CD4-positive, alpha-beta memory T cell (primary cell): ENCODE measurements at places on chromosomes 4 and X. TPM values are rescaled to one million over a fixed set of nuclear protein-coding genes. Genes with fewer than 3 reads are reported as not detected.

GRCh38 chr4:1411436-1412375, 5.5 kb upstream of the NKX1-1 start:
- H3K36me3 ChIP-seq = no peaks in the 10 kb centered on the region
- DNase-seq = no peak
- H3K27me3 ChIP-seq = peaks cover 4% of the 10 kb centered on the region

GRCh38 chrX:131734621-131735020, 190.7 kb downstream of the OR13H1 start:
- no peak overlapping the region for H3K27ac ChIP-seq
- no peak overlapping the region for H3K4me3 ChIP-seq
- no peaks in the 10 kb centered on the region for H3K27me3 ChIP-seq
- H3K4me1 ChIP-seq = no peaks in the 10 kb centered on the region

- DNase-seq = no peak
- H3K27me3 ChIP-seq = no peaks in the 10 kb centered on the region
- H3K36me3 ChIP-seq = no peaks in the 10 kb centered on the region
These were observed 67.3 kb downstream of the ASB9 start for GRCh38 chrX:15202454-15203177.

DNA sequence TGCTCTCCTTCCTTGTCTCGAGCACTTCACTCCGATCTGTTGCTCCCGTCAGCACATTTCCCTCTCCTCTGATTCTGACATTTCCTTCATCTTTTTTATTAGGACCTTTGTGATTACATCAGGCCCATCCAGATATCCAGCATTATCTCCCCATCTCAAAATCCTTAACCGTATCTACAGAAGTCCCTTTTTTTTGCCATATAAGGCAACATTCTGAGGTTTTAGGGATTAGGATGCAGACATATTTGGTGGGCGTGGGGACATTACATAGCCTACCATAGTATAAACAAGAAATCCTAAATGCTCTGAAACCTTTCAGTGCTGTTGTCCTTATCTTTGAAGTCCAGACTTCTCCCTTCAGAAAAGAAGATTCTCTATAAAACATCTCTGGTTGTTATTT, 505.0 kb upstream of the PITX2 start:
- H3K4me1 ChIP-seq = no peaks in the 10 kb centered on the region

DNA sequence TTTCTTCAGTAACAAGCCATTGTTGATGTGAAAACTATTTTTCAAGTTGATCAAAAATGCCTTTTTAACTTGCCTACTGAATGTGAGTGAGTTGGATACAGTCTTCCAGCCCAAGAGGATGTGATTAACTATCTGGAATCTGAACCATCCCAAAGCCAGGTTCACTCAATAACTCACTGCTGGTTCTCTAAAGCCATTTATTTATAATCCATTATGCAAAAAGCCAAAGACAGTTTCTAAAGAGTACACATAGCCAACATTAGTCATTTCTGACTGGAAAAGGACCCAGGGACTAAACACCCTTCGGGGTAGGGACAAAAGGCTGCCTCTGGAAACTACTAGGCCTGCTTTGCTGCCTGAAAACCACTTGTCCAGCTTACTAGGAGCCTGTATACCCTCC, 109.6 kb downstream of the SHROOM4 start:
- H3K27me3 ChIP-seq = no peaks in the 10 kb centered on the region
- no peak overlapping the region for H3K4me3 ChIP-seq
- DNase-seq = no peak
- H3K36me3 ChIP-seq = no peaks in the 10 kb centered on the region
- no peaks in the 10 kb centered on the region for H3K4me1 ChIP-seq

DNA sequence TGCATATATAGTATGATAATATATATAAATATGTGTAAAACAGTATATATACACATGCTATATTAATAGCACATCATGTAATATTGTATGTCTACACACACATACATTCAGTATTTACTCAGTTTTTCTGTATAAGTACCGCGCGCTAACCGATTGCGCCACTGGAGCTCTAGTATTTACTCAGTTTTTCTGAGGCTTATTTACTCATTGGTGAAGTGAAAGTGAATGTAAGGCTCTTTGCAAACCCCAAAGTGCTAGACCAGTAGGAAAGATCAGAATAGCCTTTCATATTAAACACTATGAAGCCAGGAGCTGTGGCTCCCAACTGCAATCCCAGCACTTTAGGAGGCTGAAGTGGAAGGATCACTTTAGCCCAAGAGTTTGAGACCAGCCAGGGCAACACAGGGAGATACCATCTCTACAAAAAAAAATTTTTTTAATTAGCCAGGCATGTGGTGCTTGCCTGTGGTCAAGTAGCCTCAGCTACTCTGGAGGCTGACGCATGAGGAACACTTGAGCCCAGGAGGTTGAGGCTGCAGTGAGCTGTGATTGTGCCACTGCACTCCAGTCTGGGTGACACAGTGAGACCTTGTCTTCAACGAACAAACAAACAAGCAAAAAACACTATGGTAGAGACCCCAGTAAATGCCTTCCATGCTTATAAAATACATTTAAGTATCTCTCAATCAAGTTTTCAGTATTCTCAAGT, 125.8 kb downstream of the KIT start:
- H3K4me3 ChIP-seq = no peak overlapping the region
- H3K27me3 ChIP-seq = no peaks in the 10 kb centered on the region
- no peaks in the 10 kb centered on the region for H3K36me3 ChIP-seq
- H3K4me1 ChIP-seq = no peaks in the 10 kb centered on the region
- no peak overlapping the region for H3K27ac ChIP-seq

PPP1R3F gene
- total RNA-seq = 17.7 TPM
